ENCODE measurements at places on chromosomes 6 and 20.

DNA sequence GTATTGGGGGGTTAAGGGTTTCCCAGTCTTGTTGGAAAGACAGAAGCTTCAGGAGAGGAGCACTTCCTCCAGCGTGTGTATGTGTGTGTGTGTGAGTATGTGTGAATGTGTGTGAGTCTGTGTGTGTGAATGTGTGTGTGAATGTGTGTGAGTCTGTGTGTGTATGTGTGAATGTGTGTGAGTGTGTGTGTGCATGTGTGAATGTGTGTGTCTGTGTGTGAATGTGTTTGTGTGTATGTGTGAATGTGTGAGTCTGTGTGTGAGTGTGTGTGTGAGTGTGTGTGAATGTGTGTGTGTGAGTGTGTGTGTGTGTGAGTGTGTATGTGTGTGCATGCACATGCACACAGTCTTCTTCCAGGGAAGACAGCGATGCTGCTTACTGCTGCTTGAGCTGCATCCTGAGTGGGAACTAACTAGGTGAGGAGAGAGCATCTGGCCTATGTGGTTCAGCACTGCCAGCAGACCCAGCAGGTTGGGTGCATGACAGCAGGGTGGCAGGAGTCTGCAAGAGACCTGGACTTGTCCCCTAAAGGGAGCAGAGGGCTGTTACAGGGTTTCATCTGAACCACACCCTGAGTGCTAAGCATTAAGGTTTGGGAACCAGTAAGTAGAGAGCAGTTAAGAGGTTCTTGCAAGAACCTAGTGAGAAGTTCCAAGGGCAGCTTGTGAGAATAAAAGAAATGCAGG, 22.7 kb upstream of the CCND3 start:
- no peak for DNase-seq

- DNase-seq = no peak
These were observed 1.2 kb downstream of the ZFAND3 start for GRCh38 chr6:37820718-37821079.

- DNase-seq = no peak
These were observed 29.6 kb downstream of the RAMACL start for GRCh38 chr6:166556863-166557322.

DNA sequence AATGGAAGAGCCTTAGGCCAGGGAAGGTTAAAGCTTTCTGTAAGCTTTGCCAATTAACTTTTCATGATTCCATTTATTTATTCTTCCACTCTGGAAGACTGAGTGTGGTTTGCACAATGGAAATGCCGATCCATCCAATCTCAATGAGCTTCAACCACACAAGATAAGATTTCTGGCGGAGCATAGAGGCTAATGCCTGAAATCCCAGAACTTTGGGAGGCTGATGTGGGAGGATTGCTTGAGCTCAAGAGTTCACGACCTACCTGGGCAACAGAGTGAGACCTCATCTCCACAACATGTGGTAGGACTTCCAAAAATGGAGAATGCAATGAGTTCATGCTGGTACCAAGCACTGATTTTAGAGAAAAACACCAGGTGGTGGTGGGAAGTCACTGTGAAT, 6.2 kb downstream of the ENPP1 start:
- no peak for DNase-seq

GRCh38 chr6:74343804-74344203, 647.8 kb downstream of the CD109 start:
- no peak for DNase-seq

DNA sequence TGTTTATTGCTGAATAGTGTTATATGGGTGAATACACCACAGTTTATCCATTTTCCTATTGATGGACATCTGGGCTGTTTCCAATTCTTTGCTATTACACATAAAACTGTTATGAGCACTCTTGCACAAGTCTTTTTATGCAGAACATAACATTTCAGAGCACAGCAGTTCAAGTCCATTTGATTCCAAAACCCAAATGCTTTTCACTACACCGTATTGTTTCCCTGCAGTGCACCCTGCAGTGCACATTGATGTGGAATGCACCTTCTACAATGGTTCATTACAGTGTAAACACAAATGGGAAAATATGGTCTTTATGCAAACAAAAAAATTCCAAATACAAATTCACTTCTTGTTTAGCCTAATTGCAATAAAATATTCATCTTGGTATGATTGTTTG, 3.6 kb upstream of the SLC2A12 start:
- no peak for DNase-seq

Measured in effector CD8-positive, alpha-beta T cell (primary cell).